ENCODE measurements at places on chromosomes 6 and 20.

GRCh38 chr20:50050214-50050613 is 62.7 kb downstream of the UBE2V1 start:
- no peak for DNase-seq

DNA sequence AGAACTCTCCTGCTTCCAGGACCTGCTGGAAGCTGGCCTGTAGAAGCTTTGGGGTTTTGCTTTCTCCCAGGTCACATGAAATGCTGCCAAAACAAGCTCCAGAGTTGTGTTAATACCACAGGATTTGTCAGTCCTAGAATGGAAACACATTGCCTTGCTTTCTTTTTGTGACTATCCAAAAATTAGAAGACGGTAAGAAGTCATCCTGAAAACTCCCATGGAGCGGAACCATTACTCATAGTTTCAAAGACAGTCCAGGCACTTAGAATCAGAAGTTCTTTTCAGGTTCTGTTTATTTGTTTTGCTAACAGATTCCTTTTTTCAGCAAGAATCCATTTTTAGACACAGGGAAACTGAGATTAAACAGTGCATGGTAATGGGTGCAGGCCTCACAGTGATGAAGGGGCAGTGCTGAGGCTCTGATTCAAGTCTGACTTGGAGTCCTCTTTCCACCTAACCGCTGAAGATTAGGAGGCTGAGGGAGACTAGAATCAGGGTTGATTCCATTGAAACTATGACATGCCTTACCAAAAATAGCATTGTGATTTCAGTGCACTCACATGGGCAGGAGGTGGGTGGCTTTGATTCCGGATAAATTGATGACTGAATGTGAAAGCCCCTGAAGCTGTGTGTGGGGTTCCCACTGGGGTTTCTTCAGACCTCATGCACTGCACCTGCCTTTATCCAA is 72.2 kb upstream of the NAA20 start:
- no peak for DNase-seq

- no peak for DNase-seq
These were observed 304.9 kb upstream of the RNF24 start for GRCh38 chr20:4320291-4320690.

DNA sequence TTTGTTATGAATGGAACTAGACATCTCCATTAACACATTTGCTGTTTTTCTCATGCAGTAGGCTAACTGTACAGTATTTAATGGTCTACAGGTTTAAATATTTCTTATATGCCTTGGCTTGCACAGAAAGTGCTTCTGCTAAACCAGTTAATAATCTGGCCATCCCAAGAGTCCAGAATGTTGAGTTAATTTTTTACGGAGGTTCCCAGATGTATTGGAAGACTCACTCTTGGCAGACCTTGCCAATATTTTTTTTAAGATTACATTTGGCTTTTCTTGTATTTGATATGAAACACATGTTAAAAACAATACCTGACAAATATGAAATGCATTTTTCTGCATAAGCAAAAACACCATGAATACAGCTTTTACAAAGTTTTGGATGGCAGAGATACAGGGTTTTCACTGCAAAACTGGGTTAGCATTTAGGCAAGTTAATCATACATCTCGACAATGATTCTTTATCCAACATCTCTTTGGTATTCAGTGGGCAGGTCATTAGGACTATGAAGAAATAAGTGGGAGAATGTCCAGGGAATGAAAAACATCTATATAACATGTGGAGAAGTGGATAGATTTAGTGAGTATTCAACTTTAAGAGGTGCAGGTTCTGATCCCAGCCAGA is 94.0 kb downstream of the SGK1 start:
- no peak for DNase-seq

DNA sequence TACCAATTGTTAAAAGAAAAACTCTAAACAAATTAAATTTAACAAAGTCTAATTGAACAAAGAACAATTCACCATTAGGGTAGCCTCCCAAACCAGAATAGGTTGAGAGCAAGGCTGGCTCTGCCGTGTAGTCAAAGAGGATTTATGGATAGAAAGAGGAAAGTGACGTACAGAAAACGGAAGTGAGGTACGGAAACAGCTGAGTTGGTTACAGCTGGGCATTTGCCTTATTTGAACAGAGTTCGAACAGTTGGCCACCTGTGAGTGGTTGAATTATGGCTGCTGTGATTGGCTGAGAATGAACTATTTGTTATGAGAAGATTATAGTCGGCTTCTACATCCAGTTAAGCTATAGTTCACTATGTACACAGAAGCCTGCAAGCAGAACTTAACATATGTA is 18.5 kb upstream of the ISM1 start:
- DNase-seq = no peak

DNA sequence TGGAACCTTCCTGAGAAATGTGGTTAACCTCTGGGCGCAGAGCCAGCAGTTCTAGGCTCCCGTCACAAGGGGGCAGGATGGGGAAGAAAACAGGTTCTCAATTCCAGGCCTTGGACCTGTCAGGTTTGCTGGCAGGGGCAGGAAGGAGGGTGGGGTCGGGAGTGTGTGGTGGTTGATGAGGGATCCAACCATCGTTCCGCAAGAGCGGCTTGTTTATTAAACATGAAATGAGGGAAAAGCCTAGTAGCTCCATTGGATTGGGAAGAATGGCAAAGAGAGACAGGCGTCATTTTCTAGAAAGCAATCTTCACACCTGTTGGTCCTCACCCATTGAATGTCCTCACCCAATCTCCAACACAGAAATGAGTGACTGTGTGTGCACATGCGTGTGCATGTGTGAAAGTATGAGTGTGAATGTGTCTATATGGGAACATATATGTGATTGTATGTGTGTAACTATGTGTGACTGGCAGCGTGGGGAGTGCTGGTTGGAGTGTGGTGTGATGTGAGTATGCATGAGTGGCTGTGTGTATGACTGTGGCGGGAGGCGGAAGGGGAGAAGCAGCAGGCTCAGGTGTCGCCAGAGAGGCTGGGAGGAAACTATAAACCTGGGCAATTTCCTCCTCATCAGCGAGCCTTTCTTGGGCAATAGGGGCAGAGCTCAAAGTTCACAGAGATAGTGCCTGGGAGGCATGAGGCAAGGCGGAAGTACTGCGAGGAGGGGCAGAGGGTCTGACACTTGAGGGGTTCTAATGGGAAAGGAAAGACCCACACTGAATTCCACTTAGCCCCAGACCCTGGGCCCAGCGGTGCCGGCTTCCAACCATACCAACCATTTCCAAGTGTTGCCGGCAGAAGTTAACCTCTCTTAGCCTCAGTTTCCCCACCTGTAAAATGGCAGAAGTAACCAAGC is 29.6 kb downstream of the SRSF3 start:
- DNase-seq = peak; percentile 88

DNA sequence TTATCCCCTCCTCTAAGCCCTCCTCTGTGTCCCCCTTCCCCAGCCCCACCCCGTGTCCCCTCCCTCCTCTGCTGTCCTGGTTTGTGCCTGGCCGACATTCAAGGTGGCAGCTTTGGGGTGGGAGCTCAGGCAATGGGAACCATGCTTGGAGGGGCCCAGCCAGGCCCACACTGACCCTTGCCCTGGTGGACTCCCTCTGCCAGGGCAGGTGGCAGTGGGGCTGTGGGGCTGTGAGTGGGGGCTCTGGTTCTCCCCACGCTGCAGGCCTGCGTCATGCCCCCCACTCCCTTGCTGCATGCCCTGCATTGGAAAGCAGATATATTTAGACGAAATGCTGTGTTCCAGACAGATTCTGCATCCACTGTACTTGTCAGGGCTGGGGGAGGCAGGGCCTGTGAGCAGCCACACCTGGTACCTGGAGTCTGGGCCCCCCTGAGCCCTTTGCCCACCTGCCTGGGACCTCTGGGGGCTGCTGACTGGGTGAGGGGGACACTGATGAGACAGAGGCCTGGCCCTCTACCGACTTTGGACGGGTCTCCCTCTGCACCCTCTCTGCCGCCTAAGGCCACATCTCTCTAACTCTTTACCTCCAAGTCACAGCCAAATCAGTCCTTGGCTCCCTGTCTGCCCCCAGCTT is 14.2 kb downstream of the DLGAP4 start:
- no peak for DNase-seq

GRCh38 chr6:2917065-2917464 is 14.0 kb upstream of the SERPINB9 start:
- DNase-seq = no peak

DNA sequence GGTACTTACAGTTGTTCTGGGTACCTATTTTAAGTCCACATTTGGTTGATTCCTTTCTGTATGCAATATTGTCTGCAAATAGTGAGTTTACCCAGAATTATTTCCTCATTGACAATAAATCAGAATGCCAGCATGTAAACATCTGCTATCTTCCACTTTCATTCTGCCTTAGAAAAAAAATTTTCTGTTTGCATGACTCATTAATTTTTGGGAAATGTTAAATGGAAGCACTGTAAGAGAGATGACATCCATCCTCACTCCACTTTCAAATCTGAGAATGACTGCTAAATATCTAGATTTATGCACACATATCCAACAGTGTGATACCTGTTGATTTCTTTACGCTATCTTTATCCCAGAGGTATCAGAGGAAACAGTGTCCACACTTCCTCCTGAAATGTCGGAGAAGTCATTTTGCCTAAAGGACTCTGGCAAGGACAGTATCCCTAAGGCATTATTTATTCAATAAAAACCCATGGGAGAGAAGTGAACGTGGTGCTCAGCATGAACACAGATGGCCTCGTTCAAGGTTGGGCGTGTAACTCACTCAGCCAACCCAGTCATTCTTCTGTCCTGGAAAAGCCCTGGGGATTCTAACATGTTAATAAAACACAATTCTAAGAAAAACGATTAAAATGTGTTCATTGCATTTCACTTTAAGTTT is 780.9 kb downstream of the QKI start:
- DNase-seq = peak; percentile 30

DNA sequence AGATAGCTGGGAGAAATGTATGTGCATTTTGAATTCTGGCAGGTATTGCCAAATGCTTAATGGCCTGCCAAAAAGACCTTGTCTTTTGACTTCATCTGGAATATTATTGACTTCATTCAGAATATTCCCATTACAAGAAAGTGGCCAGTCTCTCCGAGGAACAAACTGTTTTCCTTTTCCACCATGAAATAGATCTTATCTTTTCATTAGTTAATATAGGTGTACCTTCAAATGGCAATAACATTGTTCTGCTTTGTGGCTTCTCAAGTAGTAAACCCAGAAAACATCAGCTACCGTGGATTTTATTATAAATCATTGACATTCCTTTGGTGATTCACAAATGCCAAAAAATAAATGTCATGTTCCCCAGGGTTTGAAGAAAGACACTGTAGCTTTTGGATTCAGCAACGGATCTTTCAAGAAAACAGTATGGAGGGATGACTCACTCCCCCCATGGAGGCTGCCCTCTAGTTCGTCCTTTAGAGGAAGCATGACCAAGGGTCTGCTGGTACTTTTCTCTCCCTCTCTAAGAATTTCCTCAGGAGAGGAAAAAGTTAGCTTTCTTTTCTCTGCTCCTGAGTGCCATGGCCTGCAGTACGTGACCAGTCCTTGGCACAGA is 1.1 kb upstream of the RNF182 start:
- DNase-seq = no peak

GRCh38 chr6:15304337-15305042 is 58.6 kb downstream of the JARID2 start:
- DNase-seq = no peak

DNA sequence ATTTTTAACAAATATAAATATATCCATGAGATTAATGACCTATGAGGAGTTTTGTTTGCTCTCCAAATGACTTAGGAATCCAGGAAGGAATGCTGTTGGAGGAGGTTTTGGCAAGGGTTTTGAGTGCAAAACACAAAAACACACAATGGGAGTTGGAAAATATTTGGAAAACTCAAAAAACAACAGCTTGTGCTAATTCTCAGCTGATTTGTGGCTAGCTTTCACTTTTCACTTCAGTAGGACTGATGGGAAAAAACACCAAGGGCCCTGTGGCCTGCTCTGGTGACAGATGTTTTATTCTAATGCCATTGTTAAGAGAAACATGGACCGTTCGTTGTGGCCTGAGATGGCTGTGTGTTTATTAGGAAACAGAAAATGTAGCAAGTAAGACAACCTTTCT is 113.9 kb downstream of the ALDH8A1 start:
- DNase-seq = no peak

DNA sequence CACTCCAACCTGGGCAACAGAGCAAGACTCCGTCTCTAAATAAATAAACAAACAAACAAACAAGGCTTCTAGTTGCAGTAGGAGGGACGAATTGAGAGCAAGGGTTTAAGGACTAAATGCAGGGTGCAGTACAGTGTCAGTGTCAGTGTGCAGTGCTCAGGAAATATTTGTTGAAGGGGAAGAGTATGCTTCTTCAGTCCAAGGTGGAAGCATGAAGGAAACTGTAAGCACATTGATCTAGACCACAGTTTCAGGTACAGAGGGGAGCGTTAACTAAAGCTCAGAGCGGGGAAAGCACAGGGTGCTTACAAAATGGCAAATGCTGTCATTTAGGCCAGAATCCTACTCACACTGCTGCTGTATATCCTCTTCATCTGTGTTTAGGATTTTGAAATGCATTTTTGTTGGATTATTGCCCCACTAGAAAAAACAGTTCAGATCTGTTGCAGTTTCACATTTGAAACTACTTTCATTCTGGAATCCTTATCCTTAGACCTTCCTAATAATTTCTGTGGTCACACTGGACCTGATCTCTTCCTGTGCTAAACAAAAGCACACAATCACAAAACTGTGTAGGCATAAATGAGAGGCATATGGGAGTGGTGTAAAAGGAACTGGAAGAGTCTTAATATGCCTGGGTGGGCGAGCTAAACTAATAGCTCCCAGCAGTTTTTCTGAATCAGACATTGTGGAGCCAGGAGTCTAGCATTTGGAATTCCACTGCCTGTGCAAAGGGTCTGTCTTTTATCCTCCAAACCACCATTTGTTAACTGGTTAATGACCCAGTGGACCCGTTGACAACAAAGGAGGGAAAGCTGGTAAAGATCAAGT is 41.4 kb downstream of the CBFA2T2 start:
- DNase-seq = no peak

DNA sequence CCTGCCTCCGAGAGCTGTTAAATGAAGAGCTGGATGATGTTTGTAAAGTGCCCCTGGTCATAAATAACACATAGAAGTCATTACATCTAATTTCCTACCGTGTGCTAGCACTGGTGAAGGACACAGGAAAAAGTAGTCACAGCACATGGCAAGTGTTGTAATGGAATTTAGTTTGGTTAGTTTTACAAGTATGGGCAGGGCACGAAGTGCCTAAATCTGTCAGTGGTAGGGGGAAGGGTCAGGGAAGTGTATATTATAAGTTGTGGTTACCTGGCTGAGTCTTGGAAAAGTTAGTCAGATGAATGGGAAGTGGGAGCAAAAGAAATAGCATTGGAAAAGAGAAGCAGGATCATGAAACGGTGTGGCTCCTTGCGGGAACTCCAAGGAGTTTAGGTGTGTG is 1.6 kb downstream of the RIPPLY2 start:
- no peak for DNase-seq

DNA sequence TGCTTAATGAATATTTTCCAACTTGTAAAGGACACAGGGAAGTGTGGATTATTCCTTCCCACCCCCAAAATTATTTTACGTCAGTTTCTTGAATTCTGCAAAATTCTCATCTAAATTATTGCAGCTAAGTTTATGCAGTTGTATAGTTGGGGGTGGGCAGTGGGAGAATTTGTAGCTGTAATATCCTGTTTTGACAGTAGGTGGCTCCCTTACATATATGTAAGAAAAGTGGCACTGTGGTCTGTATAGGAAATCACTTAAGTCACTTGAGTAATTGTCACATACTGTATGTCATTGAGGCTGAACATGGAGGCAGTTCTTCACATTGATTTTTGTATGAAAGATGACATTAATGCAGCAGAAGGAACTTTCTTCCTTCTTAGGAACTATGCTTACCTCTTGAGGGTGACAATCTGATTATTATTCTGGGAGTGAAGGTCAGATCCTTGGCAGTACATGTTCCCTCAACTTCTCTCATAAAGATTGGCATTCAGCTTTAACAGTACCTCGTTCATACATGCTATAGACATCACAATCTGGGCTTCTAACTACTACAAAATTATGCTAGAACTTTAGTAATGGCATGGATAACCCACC is 14.6 kb upstream of the CFAP206 start:
- no peak for DNase-seq
